ENCODE measurements at places on chromosomes 1 and 21. TPM values are rescaled to one million over a fixed set of nuclear protein-coding genes. Genes with fewer than 3 reads are reported as not detected.

- H3K4me1 ChIP-seq, result peaks cover 32% of the 10 kb centered on the region
- H3K4me3 ChIP-seq, result no peak overlapping the region
- no peak for DNase-seq
- peaks cover 5% of the 10 kb centered on the region for H3K27me3 ChIP-seq
These were observed 39.8 kb upstream of the RAB4A start for GRCh38 chr1:229230893-229231753.

DNA sequence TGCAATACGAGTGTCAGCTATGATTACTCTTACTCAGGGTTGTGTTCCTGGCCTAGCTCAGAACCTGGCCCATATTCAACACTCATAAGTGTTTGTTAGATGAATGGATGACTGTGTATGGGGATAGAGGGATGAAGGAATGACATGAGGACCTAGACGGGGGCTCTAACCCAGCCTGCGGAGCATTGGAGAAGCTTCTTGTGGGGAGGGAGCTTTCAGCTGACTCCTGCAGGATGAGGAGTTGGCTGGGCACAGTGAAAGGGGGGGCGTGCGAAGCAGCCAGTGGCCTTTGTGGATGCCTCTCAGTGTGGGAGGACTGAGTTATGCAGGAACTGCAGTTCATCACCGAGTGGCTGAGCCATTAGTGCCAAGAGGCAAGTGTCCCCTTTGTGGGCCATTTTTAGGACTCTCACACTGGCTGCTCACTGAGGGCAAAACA, 1.2 kb upstream of the EXTL1 start:
- H3K4me1 ChIP-seq, result peaks cover 21% of the 10 kb centered on the region
- H3K27ac ChIP-seq, result no peak overlapping the region
- no peaks in the 10 kb centered on the region for H3K27me3 ChIP-seq
- no peaks in the 10 kb centered on the region for H3K36me3 ChIP-seq
- DNase-seq, result no peak

DNA sequence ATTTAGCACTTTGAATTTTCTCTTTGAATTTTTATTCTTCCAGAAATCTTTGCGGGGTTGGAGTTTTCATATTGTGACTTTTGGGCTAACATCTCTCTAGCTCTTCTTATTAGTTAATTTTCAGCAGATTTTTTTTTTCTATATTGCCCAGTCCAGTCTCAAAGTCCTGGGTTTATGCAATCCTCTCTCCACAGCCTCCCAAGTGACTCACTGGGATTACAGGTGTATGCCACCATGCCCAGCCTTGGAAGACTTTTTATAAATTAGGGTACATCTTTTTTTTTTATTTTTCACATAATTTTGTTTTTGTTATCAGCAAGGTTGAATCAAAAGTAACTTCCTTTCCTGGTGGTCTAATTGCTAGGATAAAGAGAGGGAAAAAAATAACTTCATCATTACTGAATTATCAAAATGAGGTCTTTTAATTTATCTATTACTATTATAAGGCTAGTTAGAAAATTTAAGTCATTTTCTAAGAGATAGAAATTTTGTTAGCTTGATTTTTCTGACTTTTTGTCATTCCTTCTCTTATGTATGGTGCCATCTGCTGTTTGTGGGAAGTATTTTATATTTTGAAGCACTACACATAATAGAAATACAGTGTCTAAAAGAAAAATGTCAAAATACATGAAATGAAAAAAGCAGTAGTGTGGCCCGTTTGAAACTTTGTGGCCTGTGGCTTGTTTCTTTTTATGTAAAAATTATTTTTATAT, 273.4 kb upstream of the CACYBP start:
- no peaks in the 10 kb centered on the region for H3K27me3 ChIP-seq
- H3K27ac ChIP-seq, result no peak overlapping the region
- no peak for DNase-seq
- H3K36me3 ChIP-seq, result no peaks in the 10 kb centered on the region

DNA sequence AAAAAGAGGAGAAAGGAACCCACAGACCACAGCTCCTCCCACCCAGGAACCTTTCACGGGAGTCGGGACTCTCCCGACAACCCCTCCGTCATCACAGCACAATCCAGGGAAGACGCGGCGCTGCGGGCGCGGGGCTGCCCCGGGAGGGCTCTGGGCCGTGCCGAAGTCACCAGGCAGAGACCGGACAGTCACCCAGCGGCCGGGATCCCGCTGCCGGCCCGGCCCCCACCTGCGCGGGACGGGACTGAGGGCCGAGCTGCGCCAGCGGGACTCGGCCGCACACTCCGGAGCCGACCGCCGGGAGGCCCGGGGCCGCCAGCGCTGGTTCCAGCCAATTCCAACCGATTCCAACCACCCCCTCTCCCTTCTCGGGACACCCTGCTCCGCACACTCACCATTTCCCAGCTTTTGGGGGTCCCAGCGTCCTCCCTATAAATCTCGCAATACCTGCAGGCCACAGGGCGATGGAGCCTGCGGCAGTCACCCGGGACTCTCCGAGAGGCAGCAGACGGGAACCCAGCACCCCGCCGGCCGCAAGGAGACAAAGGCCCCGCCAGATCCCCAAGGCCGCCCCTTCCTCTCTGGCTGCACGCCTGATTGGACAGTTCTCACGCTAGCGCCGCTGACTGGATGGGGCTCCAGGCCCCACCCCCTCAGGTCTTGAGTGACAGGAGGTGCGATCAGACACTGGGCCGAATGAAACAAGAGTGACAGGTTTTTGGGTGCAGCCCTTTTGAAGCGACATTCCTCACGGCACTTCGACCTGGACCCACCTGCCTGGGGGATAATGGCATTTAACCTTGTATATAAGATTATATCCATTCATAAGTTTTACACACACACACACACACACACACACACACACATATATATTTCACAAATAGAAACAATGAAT, at the start of gene ZNF695:
Gene ZNF695 (minus strand): TSS at position 547 of the 895 bp plus-strand sequence. CDS start 149 bp downstream, at position 398.
- H3K27me3 ChIP-seq, result peaks cover 24% of the 10 kb centered on the region
- H3K4me1 ChIP-seq, result no peaks in the 10 kb centered on the region
- peak; percentile 86 for DNase-seq
- H3K36me3 ChIP-seq, result no peaks in the 10 kb centered on the region

Gene CFHR2
- not detected for total RNA-seq

All from lower lobe of right lung (tissue), 2 donors.